ENCODE measurements at places on chromosomes 1 and 21.

GRCh38 chr21:25170681-25171080 lies 436.6 kb downstream of the MRPL39 start:
- no peak for DNase-seq

GRCh38 chr1:182259229-182259872 lies 132.2 kb downstream of the GLUL start:
- DNase-seq = peak; percentile 78

- DNase-seq = peak; percentile 55
These were observed 416.4 kb downstream of the PTBP2 start for GRCh38 chr1:97137862-97138514.

GRCh38 chr1:151728151-151729054 lies 7.1 kb downstream of the RIIAD1 start:
- DNase-seq = no peak
